Hypothalamus (tissue), 51 donors: ENCODE measurements at places on chromosomes 3 and 15.

DNA sequence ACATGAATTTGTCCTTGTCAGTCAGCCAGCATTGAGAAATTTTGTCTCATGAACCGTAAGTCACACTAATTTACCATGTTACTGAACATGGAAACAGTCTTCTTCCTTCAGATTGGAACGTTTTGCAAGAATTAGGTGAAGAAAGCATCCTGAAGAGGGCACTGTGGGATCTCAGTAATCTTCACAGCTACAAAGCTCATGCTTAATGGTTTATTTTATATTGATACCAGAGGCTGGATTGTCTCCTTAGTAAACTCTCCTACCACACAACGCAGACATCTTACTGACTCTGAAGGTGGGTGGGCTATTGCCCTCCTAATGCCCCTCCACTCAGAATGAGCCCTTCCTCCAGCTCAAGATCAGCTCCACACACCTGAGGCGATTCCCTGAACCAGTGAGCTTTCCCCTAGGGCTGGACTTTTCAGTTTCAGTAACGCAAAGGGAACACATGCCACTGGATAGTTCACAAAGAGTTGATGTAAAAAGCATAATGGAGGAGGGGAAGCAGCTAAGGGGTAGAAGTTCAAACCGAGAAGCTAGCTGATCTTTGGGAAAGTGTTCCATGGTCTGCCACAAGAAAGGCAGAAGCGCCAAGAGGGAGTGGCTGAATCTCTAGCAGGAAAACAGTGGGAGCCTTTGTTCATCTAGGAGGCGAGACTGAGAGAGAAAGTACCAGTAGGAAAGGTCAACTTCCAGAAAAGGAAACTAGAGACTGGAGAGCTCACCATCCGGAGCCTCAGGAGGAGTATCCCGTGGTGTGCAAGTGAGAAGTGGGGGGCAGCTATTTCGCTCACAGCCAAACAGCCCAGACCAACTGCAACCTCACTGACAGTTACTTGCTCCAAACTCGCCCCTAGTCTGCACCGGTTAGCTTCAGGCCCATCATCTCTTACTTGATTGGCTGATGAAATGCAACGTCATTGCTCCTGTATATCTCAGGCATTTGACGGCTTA is at the start of gene SLC9C1:
TSS of gene SLC9C1 (minus strand) at position 849 of the 954 bp plus-strand sequence. CDS start 7,425 bp downstream, outside the sequence.
- DNase-seq = peak; percentile 52

DNA sequence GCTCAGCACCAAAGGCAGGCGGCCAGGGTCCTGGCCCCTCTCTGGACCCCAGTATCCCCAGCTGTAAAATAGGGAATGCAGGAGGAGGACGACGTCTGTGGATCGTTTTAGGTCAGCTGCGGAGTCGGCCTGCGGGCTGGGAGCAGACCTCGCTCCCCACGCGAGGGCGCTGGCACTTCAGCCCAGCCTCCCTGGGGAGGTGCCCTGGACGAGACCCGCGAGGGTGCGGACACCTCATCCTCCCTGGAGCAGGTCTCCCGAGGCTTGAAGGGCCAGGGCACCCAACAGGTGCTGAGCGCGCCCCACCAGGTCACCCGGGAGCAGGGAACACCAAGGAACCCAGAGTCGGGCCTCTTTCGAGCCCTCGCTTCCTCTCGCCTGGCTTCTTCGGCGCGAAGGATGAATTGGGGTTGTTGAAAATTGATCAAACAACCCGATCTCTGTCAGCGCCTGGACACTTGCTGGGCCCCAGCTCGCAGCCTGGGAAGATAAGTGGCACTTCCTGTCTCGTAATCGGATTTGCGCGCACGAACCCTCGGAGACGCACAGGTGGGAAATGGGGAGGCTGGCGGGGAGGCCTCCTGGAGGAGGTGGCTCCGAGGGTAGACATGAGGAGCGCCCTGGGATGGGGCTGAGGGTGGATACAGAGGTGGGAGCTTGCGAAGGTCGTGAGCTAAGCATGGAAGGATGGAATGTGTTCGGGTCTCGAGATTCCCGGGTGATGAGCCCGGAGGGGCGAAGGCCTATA is 588 bp upstream of the VIPR1 start:
- DNase-seq = peak; percentile 37

GRCh38 chr15:72541674-72542073 is 67.5 kb downstream of the ARIH1 start:
- DNase-seq = no peak

GRCh38 chr15:63978511-63979261 is 67.6 kb downstream of the DAPK2 start:
- DNase-seq = no peak

- DNase-seq = no peak
Measured at GRCh38 chr3:4972652-4973643, 6.3 kb upstream of the BHLHE40 start.

GRCh38 chr15:72011302-72011942 is 106.5 kb downstream of the MYO9A start:
- no peak for DNase-seq

DNA sequence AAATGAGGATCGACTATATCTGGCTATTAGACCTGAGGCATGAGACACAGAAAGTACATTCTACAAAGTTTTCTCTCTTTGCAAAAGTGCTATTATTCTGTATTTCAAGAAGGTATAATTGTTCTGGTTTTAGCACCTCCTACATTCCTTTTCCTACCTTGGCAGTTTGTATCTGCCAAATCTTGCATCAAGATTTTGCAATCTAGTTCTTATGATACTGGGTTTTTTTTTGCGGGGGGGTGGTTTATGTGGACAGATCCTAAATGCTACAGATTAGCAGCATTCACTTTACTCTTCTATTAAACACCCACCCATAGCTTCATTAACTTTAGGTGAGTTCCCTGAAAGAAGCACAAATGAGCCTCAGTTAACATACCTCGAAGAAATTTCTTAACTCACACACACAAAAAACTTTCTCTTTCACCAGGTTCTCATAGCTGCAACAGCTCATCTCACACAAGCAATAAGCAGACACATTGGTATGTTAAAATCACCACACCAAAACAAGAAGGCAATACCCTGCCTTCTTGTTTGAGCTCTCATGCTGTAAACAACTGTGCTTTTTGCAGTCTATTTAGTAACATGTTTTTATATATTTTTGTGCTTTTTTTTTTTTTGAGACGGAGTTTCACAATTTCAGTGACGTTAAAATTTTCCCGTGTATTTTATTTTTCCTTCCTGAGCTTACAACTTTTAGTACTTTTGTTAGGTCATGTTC is 73.0 kb upstream of the VGLL4 start:
- no peak for DNase-seq

GRCh38 chr3:27678234-27678633 is 43.9 kb downstream of the EOMES start:
- no peak for DNase-seq

DNA sequence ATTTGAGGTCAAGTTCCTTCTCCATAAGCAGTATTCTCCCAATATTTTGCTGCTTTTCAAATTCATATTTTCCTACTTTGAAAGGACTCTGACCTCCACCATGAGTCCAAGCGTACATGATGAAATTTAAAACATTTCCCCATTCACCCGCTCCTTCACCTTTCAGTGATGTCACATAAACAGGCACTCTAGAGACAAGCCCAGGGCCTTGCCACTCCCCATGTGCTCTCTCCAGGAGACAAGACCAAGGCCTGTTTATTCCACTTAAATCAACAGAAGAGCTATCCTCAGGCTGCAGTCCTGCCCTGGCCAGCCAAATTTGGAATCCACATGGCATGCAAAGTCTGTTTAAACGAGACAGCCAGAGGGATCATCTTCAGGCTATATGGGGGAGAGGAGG is 161.5 kb downstream of the ARRDC4 start:
- DNase-seq = no peak

- DNase-seq = peak; percentile 75
Measured at GRCh38 chr3:123584284-123584987, 417 bp downstream of the HACD2 start.

GRCh38 chr3:171481011-171481410 is 20.8 kb upstream of the TNIK start:
- DNase-seq = no peak

- DNase-seq = peak; percentile 54
Measured at GRCh38 chr15:69451951-69452691, 497 bp upstream of the RPLP1 start.

DNA sequence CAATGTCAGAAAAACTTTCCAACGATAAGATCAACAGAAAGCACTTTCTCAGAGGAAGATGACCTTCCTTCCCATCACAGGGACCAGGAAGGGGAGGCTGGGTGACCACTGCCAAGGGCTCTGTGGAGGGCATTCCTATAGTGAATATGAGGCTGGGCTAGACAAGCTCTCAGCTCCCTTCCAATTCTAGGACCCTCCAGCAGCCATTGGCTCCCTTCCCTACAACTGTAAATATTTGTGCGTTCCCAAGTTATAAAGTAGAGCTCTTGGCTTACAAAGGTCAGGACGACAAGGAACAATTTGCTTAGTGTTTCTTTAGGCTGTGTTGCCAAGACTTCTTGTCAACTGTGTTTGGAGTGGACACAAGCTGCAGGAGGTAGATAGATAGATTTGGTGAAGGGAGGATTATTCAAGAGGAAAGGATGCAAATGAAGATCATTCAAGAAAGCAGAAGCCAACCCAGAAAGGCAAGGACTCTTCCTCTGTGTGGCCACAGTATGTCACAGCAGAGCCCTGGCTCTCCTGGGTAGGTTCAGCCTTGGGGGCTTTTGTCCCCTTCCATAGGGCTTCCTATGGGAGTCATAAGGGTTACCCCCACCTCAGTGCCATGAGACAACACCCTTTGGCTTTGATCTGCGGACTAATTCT is 223.6 kb upstream of the TLE3 start:
- no peak for DNase-seq

DNA sequence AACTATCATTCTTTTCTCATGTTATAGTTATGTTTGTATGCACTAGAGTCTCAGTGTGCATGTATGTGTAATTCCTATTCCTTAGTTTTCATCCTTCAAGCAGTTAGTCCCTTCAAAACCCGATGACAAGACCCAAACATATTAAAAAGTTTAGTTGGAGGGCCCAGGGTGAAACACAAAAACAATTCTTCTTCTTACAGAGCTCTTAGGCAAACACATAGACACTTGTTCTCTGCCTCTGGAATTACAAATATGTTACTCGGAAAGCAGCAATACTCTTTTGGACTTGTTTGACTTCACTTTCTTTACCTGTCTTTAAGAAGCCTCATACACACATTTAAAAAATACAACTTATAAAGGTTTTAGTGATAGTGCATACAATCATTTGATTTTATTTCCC is 763 bp upstream of the CNTN6 start:
- DNase-seq = no peak

- DNase-seq = no peak
Measured at GRCh38 chr3:73828348-73828747, 203.6 kb upstream of the PDZRN3 start.

GRCh38 chr3:64918989-64919388 is 231.2 kb upstream of the ADAMTS9 start:
- DNase-seq = no peak

DNA sequence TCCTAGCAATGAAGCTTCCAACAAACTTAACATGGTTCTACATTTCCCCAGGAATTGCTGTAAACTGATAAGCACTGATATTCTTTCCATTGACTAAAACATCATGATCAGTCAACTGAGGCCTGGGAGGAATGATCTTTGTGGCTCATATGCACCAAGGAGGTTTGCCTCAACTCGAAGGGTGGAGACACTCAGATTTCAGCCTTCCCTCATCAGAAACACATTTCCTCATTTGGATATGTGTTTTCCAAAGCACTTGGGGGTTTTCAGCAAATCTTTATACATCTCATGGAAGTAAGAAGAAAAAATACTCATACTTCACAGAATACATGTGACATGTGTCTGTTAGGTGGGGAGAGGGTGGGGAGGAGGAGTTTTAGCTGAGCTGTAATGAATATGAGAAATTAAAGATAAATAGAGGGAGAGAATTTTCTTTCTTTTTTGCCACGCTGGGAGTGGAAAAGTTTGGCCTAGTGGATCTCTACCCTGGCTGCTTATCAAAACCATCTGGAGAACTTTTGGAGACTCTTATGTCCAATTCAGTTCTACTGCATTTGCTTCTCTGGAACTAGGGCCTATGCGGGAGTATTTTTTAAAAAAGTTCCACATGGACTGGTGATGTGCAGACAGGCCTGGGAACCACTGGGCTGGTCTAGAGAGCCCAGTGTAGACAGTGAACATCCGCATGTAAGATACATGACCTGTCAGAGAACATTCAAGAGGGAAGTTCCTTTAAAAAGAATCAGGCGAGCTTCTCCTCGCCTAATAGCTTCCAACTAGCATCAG is 301.0 kb upstream of the ICE2 start:
- no peak for DNase-seq

- no peak for DNase-seq
Measured at GRCh38 chr3:53079147-53079546, 33.3 kb upstream of the SFMBT1 start.

- DNase-seq = no peak
Measured at GRCh38 chr3:4613366-4613765, 120.2 kb downstream of the ITPR1 start.

DNA sequence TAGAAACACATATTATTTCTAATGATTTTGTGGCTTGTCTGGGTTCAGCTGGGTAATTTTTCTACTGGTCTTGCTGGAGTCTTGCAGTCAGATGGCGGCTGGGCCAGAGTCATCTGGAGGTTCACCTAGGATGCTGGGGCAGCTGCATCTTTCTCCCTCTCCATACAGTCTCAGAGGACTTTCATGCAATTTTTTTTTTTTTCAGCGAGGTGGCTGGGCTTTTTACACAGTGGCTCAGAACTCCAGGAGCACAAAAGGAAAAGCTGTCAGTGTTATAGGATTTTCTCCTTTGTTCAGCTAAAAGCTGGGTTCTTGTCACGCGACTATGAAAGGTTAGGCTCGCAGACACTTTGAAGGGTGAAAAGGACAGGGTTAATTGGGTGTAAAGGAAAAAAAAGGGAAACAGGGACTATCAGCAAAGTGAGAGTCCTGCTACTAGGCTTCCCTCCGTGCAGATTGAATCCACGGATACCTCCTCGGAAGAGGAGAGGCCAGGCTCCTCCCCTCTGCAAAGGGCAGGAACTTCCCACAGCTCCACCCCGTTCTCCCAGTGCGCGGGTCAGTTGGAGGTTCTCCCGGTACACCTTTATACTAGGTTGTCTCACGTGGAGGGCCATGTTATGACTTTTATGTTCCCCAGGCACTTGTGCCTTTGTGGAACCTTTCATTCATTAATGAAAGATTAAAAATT is 44.3 kb downstream of the ADGRG7 start:
- no peak for DNase-seq

DNA sequence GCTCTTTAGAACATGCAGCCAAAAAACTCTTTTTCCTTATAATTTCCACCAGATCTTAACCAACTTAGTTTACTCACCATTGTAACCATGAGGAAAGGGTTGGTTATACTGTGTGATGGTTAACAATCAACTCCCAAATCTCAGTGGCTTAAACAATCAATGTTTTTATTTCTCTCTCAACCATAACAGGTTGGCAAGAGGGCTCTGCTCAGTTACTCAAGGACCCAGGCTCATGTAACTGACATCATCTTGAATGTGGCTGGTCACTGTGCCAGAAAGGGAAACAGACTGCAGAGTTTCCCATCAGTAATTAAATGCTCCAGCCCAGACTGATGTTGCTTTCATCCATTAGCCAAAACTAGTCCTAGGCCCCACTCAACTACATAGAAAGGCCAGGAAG is 69.0 kb downstream of the ANKRD28 start:
- no peak for DNase-seq
